Regular cardiac myocyte (primary cell): ENCODE measurements at places on chromosomes 6 and 20. TPM values are rescaled to one million over a fixed set of nuclear protein-coding genes. Genes with fewer than 3 reads are reported as not detected.

PROKR2 gene
- total RNA-seq = not detected in 2 replicates

CEP162 gene
- 5.2 and 8.2 TPM in 2 replicates for total RNA-seq

ACSS2 gene
- total RNA-seq = 28.2 and 45.4 TPM in 2 replicates

DEFB124 gene
- total RNA-seq = not detected in 2 replicates

OPRL1 gene
- 0.19 and 2.0 TPM in 2 replicates for total RNA-seq

NRSN2 gene
- total RNA-seq = 23.8 and 31.0 TPM in 2 replicates

TP53TG5 gene
- total RNA-seq = under 0.01 TPM in 1 of 2 replicates, not detected in the other

FILIP1 gene
- total RNA-seq = 0.58 and 2.5 TPM in 2 replicates

GPX5 gene
- not detected in 2 replicates for total RNA-seq

BMP2 gene
- total RNA-seq = 4.8 and 6.7 TPM in 2 replicates

SLC22A2 gene
- under 0.01 TPM in 1 of 2 replicates, not detected in the other for total RNA-seq

LCA5 gene
- 4.4 and 7.9 TPM in 2 replicates for total RNA-seq

NANP gene
- 8.7 and 11.9 TPM in 2 replicates for total RNA-seq

L3MBTL1 gene
- total RNA-seq = 2.3 and 10.4 TPM in 2 replicates

JAG1 gene
- total RNA-seq = 101 and 117 TPM in 2 replicates

TTK gene
- 6.2 and 37.6 TPM in 2 replicates for total RNA-seq

TAAR9 gene
- total RNA-seq = not detected in 2 replicates

ELOVL2 gene
- total RNA-seq = 0.38 and 2.8 TPM in 2 replicates

DHX16 gene
- total RNA-seq = 31.9 and 52.0 TPM in 2 replicates

SCRT2 gene
- total RNA-seq = not detected in 2 replicates

C6orf132 gene
- 0.28 and 1.2 TPM in 2 replicates for total RNA-seq

SPATA2 gene
- 0.56 and 1.7 TPM in 2 replicates for total RNA-seq

MAS1 gene
- under 0.01 TPM in 2 replicates for total RNA-seq

SMAP1 gene
- 15.3 and 17.8 TPM in 2 replicates for total RNA-seq

ID4 gene
- total RNA-seq = 14.1 and 27.0 TPM in 2 replicates

C6orf58 gene
- total RNA-seq = 0.19 TPM in 1 of 2 replicates, not detected in the other

FAM217A gene
- total RNA-seq = not detected in 2 replicates

CTSZ gene
- 144 and 156 TPM in 2 replicates for total RNA-seq

VSTM2L gene
- total RNA-seq = 2.5 and 3.7 TPM in 2 replicates

TRIM10 gene
- total RNA-seq = under 0.01 TPM in 1 of 2 replicates, not detected in the other

NHLRC1 gene
- total RNA-seq = 2.1 and 2.8 TPM in 2 replicates

OOEP gene
- total RNA-seq = not detected in 2 replicates

PRPH2 gene
- total RNA-seq = 0.58 and 0.85 TPM in 2 replicates

FOXC1 gene
- total RNA-seq = 2.3 and 2.8 TPM in 2 replicates
